ENCODE measurements at places on chromosomes 3 and 15. TPM values are rescaled to one million over a fixed set of nuclear protein-coding genes. Genes with fewer than 3 reads are reported as not detected.

The ZKSCAN7 gene
- 4.7 TPM for total RNA-seq

The NEK10 gene
- 0.24 TPM for total RNA-seq

The PRTG gene
- total RNA-seq = not detected

The SHC4 gene
- 5.7 TPM for total RNA-seq

The PAQR5 gene
- total RNA-seq = not detected

The IQGAP1 gene
- total RNA-seq = 173 TPM

The ERICH6 gene
- 0.39 TPM for total RNA-seq

The SPESP1 gene
- 1.0 TPM for total RNA-seq

GRCh38 chr3:195117978-195118581, 152.9 kb downstream of the XXYLT1 start:
- no peak for DNase-seq

DNA sequence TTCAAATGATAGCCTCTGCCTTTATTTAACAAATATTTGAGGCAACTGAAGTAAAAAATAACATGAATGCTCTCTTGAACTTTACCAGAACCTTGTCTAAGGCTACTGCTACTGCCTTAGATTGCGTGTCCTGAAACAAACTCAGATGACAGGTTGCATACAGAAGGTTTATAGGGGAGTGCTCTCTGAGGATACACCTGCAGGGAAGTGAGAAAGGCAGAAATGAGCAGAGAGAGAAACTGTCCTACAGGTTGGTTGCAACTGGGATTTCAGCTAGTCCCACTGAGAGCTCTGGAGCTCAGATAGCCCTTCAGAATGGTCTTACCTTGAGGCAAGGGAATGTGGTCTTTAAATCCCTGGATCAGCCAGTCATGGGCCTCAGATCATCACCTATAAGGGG, 165.5 kb downstream of the IL5RA start:
- no peak for DNase-seq

DNA sequence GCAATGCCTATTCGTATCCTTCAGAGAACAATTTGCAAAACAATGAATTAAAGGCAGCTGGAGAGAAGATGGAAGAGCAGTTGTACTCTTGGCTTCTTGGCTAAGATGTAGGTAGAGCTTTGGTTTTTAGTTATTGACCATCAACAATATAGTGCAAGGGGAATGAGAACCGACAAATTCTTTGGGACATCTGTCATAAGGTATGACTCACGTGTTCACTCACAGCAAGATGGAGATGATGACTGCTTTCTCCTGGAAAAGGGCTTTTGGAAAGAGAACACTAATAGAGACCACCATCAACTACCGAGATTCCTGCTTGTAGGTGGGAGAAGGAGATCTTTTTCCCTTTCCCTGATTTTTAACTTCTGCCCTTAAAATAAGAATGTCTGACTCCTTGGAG, 234.9 kb downstream of the NTRK3 start:
- no peak for DNase-seq

DNA sequence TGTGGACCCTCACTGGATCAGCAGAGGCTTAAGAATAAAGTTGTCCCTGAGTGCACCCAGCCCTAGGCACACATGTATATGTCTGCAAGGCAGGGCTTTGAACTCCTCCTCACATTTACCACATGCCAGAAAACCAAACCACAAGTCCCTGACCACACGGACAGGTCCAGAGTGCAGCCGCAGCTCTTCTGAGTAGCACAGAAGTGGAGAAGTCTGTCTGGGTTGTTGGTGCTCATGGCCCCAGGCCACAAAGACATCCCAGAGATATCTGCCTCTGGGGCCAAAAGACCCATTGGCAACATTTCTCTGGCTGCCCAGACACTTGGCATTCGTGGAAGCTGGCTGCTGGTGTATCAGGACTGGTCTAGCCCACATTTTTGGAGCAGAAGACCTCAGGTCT, 17.4 kb downstream of the SUSD5 start:
- DNase-seq = no peak

DNA sequence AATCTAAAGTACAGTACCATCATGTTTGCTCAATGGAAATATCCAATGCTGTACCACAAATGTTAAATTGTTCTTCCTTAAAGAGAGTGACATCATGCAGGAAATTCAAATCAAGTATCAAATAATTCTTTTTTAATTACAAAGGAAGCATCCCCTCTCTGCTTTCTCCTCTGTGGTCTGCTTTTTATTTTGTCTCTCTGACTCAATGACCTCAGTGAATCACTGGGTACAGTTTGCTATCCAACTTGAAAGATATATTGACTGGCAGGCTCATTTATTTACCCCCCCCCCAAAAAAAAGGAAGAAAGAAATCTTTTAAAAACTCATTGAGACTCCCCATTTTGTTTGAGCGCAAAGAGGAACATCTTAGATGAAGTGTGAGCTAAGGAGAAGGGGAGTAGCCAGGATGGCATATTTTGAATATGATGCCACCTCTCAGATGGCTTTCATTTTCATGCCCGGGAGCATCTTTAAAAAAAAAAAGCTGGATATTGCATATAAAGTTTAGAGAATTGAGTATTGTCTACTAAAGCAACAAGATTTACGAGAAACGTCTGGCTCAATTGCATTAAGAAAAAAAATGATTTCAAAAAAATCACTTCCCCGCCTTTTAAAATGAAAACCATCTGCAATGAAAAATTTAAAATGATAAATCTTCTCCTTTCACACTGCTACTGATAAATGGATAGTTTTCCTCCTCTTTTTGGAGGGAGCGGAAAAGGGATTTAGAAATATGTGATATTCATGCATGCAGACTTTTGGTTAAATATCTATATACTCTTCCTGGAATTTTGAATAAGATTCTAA, 307.1 kb upstream of the DPH6 start:
- no peak for DNase-seq

GRCh38 chr15:29676961-29677402, 145.3 kb downstream of the TJP1 start:
- no peak for DNase-seq

DNA sequence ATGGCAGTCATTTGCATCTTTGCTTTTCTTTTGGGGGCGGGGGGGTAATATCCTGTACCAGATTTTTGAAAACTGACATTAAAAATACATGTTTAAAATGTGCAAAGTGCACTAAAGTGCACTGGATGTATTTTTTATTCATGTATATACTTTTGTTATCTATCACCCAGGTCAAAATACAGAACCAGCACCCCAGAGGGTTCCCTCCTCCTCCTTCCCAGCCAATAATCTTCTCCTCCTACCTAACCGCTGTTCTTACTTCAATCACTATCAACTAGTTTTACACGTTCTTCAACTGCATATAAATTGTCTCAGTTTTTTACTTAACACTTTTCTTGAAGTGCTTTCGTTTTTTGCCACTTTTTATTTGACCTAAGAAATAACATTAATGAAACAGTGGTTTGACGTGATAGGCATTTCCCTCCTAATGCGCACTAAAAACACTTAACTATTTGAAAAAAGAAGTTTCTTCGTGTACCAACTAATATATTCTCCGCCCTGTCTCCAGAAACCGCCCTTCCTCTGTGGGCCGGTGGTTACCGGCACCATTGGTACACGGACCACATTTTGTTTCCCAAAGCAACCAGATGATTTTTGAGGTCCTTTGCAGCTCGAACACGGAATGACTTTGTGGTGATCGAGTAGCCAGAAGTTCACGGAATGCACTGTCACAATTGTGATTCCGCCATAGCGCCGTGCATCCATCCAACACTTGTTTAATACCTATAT, 836 bp upstream of the AKAP13 start:
- peak; percentile 43 for DNase-seq

DNA sequence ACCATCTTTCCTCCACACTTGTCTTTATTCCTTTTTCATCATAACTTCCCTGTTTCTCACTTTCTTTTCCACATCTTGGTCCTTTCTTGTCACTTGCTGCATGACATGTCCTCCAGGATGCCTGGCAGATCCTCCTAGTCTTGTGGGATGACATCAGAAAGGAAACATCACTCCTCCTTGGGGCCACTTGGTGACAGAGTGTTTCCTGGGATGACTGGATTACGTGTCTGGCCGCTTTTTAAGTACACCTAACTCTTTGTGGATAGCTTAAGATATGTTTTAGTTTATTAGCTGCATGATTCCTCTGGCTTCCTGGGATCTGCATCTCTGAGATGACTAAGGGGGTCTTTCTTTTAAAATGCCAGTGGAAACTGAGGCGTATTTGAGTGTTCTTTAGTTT, 363.5 kb upstream of the FRG2C start:
- no peak for DNase-seq

GRCh38 chr3:121834157-121834670, 646 bp downstream of the IQCB1 start:
- DNase-seq = no peak

DNA sequence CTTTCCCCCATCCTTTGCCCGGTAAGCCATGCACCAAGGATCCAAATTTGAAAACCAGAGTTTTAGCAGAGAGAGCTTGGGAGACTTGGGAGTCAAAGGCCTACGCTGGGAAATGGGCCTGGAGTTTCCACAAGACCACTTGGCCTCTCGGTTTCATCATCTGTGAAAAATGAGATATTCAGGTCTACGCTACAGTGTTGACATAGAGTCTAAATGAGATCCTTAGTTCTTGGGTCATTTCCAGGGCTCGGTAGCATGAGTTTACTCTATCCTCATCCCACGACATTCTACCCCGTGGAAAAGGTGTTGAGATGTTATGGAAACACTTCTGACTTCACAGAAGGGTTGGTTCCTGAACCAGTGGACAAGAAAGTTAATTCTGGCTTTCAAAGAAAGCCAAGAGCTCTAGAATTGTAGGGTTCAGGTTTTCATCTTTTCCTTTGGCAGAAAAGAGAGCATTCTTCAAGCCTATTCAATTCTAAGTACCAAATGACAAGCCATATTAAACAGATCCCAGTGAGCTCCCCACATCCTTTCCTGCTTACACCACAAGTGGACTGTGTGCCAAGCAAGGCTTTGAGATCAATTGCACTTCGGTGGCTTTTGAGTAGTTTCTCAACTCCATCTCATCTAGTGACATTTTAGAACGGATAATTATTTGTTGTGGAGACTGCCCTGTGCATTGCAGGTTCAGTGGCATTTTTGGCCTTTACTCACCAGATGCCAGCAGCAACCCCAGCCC, 219.7 kb downstream of the SLCO3A1 start:
- DNase-seq = no peak

DNA sequence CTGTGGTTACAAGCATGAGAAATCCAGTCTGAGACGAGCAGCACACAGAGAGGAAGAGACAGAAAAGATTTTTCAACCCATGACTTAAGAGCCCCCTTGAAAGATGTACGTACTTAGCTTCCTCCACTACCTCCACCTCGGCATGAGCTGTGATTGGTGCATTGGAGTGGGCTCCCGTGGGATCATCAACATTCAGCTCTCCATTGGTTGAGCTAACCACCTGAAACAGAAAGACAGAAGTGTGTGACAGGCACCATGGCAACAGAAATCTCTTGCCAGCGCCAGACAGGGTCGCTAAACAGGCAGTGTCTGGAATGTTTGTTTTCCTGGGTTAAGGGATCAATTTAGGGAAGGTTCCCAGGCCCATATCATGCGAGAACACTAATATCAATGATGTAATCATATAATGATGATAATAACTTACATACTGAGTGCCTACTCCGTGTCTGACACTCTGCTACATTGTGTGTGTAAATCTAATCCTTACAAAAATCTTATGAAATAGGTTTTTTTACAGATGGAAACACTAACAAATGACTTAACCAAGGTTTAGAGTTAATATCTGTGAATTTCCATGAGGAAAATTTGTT, 17.5 kb upstream of the PPIB start:
- no peak for DNase-seq

DNA sequence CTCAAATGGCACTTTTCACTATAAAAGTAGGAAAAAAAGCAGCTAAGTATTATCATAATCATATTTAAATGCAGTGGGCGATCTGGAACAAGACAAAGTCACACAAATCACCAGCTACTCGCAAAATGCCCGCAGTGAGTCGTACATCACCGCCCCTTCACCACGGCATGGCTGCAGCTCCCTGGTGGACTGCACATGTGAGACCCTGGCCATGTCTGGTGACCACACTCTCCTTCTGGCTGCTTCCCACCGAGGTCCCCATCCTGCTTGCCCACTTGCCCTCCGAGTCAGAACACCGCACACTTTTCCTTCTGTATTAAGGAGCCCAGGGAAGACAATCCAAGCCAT, 38.6 kb downstream of the ACAA1 start:
- DNase-seq = no peak

GRCh38 chr3:24229468-24230221, 265.0 kb downstream of the THRB start:
- no peak for DNase-seq

DNA sequence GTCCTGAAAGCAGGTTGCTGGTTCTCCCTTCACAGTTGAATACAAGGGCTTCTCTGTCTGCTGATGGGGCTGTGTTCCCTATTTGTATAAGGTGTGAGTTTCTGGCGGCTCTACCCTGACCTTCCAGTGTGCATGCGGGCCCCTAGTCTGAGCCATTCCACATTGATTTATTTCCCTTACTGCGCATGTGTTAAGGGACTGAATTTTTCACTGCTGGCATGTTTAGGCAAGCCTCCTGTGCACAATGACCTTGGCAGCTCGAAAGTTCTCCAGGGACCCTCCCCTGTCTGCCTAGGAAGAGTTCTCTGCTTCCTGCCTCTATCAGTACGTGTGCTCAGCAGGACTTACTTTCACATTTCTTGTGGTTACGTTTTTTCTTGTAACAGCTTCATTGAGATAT, 11.4 kb downstream of the TRAK1 start:
- no peak for DNase-seq

DNA sequence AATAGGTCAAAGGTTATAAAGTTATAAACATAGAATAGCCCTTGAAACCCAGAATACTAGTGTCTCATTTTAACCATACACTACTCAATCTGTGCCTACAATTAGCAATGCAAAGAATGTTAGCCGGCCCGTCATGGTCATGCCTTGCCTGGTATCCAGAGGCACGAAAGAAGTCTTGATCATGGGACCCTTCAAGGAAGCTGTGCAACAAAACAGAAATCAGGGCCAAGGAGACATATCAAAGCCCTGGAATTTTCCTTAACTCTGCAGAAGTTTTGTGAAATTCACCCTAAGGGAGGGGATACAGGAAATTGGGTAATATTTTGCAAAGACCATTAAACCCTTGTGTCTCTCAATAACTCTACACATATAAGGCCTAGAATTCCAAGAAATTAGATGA, 482.4 kb downstream of the ROBO1 start:
- DNase-seq = no peak

GRCh38 chr3:149497966-149498670, 23.6 kb downstream of the TM4SF4 start:
- no peak for DNase-seq

DNA sequence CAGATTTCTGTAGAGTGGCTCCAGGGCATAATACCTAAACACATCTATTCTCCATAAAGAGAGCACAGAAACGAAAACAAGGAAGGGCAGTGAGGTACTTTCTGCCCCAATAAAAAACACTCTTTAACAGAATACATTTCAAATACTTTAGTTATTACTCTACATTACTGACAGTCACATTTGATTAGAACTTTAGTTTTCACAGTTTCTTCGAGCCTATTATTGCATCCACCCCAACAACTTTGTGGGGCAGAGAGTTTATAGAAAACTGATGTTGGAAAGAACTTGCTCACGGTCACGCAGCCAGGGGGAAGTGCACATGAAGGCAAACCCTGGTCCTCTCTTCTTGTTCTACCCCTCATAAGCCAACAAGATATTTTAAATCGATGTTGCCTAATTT, 9.0 kb downstream of the VPS39 start:
- no peak for DNase-seq

- DNase-seq = no peak
These were observed 119.3 kb upstream of the SLC7A14 start for GRCh38 chr3:170705131-170705530.

- DNase-seq = no peak
These were observed 490.5 kb upstream of the NR2F2 start for GRCh38 chr15:95840004-95840403.

GRCh38 chr3:129383292-129383860, 45.1 kb downstream of the EFCAB12 start:
- no peak for DNase-seq
